ENCODE measurements at places on chromosomes 11 and 22. TPM values are rescaled to one million over a fixed set of nuclear protein-coding genes. Genes with fewer than 3 reads are reported as not detected.

DNA sequence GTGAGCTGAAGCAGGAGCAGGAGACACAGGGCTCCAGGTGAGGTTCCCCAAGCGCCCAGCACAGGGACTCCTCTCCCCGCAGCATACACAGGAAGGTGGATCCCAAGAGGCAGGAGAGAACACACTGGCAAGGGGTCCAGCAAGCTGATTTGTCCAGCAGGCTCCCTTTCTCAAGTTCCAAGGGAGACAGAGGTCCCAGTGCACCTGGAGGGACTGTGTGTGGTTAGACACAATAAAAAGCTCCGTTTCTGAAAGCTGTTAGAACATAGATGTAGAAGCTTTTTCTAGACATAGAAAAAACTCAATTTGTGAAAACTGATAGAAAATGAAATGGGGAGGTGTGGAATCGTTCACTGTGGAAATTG is 1.8 kb downstream of the CALCB start:
- H3K27me3 ChIP-seq: peaks cover 49% of the 10 kb centered on the region
- no peak overlapping the region for H3K4me3 ChIP-seq
- H3K36me3 ChIP-seq: no peaks in the 10 kb centered on the region

- peak; percentile 47 for DNase-seq
- H3K36me3 ChIP-seq: no peaks in the 10 kb centered on the region
- peaks cover 22% of the 10 kb centered on the region for H3K27me3 ChIP-seq
- H3K4me1 ChIP-seq: no peaks in the 10 kb centered on the region
Observed at GRCh38 chr22:27349456-27349855, 452.1 kb downstream of the MN1 start.

- no peak overlapping the region for H3K27ac ChIP-seq
- H3K27me3 ChIP-seq: no peaks in the 10 kb centered on the region
- H3K36me3 ChIP-seq: peaks cover 28% of the 10 kb centered on the region
- no peak overlapping the region for H3K4me3 ChIP-seq
- no peak for DNase-seq
Observed at GRCh38 chr22:40270031-40270430, 76.3 kb upstream of the ADSL start.

DNA sequence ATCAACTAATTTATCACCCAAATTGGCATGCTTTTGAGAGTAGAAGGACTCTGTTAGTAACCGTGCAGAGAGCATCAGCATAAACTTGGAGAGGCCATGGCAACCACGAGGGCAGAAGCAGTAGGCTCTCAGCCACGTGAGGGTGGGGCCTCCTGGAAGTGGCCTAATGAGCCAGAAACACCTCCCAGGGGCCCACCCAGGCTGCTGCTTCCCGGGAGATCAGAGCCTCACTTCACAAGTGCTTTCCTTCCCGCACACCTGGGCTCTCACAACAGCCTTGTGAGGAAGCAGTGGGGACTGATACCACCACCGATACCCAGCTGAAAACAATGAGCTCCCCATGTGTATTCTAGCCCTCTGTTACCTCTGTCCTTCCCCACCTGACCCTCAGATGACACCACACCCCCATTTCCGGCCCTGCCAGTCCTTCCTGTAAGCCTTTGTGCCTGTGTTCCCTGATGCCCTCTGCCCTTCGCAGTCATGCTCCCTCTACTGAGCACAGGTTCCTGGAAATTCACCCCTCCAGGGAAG is 17.0 kb downstream of the TRIM29 start:
- no peak overlapping the region for H3K4me3 ChIP-seq
- H3K36me3 ChIP-seq: no peaks in the 10 kb centered on the region
- no peak for DNase-seq
- peaks cover 29% of the 10 kb centered on the region for H3K27me3 ChIP-seq

DNA sequence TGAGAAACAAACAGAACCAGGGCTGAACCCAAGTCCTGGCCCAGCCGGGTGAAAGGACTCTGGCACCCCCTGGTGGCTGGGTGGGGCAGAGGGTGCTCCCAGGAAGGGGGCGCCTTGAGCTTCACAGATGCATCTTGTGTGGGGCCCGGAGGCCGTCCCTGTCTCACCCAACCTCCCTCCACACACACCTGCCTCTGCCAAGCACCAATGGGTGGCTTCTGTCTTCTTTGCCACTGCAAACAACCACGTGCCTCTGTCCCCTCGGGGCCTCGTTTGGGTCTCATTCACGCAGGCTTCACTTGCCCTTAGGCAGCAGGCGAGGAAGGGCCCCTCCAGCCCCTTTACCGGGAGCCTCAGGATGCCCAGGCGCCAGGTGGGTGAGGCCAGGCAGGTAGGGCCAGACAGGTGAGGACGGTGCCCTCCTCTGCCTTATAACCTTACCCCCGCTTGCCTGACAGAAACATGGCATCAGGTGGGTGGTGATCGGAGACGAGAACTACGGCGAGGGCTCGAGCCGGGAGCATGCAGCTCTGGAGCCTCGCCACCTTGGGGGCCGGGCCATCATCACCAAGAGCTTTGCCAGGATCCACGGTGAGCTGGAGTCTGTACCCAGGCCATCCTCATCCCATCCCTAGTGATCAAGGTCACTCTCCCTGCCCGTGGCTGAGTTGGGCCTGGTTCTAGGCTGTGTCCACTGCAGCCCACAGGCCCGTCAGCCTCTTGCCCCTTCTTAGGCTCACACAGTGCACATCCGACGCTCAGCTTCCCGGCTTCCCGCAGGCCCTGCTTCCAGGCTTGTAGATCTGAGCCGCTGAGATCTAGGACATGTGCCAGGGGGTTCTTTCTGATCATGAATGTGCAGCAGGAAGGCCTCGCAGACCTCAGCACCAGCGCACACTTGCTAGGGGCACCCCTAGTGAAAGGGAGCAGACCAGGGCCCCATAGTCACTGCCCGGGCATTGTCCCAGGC is 17.2 kb downstream of the POLR3H start:
- H3K27ac ChIP-seq: no peak overlapping the region
- no peak overlapping the region for H3K4me3 ChIP-seq
- no peaks in the 10 kb centered on the region for H3K27me3 ChIP-seq
- H3K36me3 ChIP-seq: peaks cover 69% of the 10 kb centered on the region
- peaks cover 25% of the 10 kb centered on the region for H3K4me1 ChIP-seq
- DNase-seq: peak; percentile 25

GRCh38 chr11:66151273-66151672 is 81.2 kb downstream of the PACS1 start:
- no peaks in the 10 kb centered on the region for H3K27me3 ChIP-seq
- no peak overlapping the region for H3K4me3 ChIP-seq
- H3K4me1 ChIP-seq: no peaks in the 10 kb centered on the region
- no peak for DNase-seq

DNA sequence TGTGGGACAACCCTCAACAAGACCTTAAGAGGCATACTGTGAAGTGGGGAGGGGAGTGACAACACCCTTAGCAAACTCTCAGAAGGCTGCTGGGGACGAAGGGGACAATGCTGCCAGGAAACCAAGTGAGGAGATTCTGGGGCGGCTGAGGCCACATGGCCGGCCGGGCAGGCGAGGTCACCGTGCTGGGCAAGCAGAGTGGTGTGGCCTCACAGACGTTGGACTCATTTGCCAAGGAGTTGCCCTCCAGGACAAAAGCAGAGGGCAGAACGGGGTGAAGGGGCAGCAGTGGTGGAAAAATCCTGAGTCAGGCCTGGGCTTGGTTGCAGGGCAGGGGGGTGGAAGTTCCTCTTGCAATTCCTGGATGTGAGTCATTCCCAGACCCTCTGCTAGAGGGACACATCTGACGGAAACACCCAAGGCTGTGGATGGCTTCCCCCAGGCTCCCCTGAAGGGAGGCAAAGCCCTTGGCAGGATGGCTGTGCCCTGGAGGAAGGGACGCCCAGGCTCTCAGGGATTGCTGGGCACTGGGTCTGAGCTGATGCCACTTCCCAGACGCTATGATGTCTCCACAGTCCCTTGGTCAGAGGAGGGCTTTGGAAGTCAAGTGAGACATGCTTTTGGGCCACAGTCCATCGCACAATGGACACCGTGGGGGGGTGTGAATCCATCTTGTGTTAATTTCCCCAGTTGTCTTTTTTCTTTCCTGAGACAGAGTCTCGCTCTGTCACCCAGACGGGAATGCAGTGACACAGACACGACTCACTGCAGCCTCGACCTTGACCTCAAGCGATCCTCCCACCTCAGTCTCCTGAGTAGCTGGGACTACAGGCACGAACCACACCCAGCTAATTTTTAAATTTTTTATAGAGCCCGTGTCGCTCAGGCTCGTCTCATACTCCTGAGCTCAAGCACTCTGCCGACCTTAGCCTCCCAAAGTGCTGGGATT is 16.2 kb upstream of the SHANK3 start:
- DNase-seq: peak; percentile 61
- no peak overlapping the region for H3K27ac ChIP-seq
- no peaks in the 10 kb centered on the region for H3K36me3 ChIP-seq
- no peak overlapping the region for H3K4me3 ChIP-seq
- peaks cover 2% of the 10 kb centered on the region for H3K27me3 ChIP-seq
- H3K4me1 ChIP-seq: peaks cover 7% of the 10 kb centered on the region

DNA sequence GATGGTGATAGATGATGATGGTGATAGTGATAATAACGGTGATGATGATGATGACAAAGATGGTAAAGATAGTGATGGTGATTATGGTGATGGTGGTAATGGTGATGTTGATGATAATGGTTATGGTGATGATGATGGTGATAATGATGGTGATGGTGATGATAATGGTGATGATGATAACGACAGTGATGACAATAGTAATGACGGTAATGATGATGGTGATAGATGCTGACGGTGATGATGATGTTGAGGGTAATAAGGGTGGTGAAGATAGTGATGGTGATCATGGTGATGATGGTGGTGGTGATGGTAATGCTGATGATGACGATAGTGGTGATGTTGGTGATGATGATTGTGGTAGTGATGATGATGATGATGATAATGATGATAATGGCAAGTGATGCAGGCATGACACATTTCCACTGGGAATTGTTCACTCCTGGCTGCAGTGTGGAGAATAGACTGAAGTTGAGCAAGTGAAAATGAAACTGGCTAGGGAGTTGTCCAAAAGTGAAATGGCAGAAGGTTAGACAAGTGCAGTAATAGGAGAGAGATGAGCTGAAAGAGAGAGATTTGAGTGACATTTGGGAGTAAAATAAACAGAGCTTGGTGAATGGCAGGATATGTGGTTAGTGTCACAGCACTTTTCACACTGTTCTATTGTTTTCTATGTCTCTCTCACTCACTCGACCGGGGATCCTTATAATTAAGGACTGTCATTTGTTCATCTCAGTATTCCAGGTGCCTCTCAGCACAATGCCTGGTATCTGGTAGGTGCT is 992.5 kb downstream of the OPCML start:
- H3K36me3 ChIP-seq: no peaks in the 10 kb centered on the region
- H3K4me3 ChIP-seq: no peak overlapping the region
- H3K27ac ChIP-seq: no peak overlapping the region

DNA sequence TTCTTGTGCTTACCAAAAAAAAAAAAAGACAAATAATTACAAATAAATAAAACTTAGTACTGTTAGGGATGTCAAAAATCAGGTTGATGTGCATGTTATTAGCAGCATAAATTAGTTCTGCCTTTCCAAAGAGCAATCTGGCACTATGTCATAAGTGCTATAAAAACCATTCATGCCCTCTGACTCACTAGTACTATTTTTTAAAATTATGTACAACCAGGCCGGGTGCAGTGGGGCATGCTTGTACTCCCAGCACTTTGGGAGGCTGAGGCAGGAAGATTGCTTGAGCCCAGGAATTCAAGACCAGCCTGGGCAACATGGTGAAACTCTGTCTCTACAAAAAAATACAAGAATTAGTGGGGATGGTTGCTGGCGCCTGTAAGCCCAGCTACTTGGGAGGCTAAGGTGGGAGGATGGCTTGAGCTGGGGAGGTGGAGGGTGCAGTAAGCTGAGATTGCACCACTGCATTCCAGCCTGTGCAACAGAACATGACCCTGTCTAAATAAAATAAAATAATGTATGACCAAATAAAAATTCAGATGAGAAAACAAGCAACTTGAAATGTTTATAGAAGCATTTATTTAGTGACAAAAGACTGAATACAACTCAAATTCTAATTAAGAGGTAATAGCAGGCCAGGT is 25.3 kb downstream of the UEVLD start:
- no peak overlapping the region for H3K27ac ChIP-seq
- no peak for DNase-seq
- no peak overlapping the region for H3K4me3 ChIP-seq
- no peaks in the 10 kb centered on the region for H3K27me3 ChIP-seq

GRCh38 chr11:63007920-63008319 is 7.7 kb downstream of the SLC22A8 start:
- no peaks in the 10 kb centered on the region for H3K36me3 ChIP-seq
- no peaks in the 10 kb centered on the region for H3K4me1 ChIP-seq
- H3K27ac ChIP-seq: no peak overlapping the region
- H3K4me3 ChIP-seq: no peak overlapping the region

DNA sequence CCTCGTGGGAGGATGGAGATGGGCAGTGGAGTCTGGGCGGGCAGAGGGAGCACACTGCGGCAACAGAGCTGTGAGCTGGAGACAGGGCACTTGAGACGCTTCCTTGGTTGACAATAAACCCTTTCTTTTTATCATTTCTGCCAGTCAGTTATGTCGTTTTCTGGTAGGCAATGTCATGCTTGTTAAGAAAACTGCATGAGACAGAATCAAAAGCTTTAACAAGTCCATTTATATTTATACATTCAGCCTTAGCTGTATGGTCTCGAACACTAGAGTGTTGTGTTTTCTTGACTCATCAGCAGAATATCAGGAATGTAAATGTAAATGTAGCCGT is 31.9 kb downstream of the PPFIA1 start:
- peaks cover 8% of the 10 kb centered on the region for H3K36me3 ChIP-seq
- no peaks in the 10 kb centered on the region for H3K27me3 ChIP-seq
- peak overlapping the region; percentile 53 for H3K27ac ChIP-seq

GRCh38 chr22:45190202-45190872 is 26.6 kb downstream of the NUP50 start:
- no peak overlapping the region for H3K27ac ChIP-seq
- H3K27me3 ChIP-seq: no peaks in the 10 kb centered on the region
- H3K4me3 ChIP-seq: no peak overlapping the region
- DNase-seq: no peak
- H3K4me1 ChIP-seq: peaks cover 3% of the 10 kb centered on the region
- peaks cover 17% of the 10 kb centered on the region for H3K36me3 ChIP-seq

DNA sequence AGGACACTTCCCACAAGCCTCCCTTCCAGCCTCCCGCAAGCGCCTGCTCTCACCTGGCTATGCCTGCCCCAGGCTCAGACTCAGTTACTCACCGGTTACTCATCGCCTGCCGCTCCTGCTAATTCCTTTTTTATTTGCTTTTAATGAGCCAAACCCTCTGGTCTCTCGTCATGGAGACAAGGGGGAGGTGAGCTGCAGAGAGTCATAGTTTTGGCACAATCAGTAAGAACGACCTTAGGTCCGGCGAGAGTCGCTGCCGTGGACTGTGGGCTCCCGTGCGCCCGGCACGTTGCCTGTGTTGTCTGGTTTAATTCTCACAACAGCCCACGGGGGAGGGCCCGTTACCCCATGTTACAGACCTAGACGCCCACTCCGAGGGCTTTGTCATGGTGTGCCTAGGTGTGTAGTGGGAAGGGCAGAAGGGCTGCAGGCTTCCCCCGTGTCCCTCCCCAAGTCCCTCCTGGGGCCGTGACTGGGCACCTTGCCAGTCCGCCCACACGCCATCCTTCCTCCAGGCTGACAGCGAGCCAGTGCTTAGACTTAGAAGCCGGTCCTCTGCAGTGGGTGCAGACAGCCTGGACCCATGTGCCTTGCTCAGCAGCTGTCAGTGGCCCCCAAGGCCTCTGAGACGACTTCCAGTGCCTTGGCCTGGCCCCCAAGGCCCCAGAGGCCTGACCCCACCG is 42.2 kb downstream of the WNT7B start:
- peak; percentile 91 for DNase-seq
- H3K27ac ChIP-seq: no peak overlapping the region
- H3K4me3 ChIP-seq: peak overlapping the region; percentile 1
- H3K36me3 ChIP-seq: no peaks in the 10 kb centered on the region
- peaks cover 8% of the 10 kb centered on the region for H3K27me3 ChIP-seq

CRYBB2 gene
- not detected for total RNA-seq

FAT3 gene
- total RNA-seq: 2.2 TPM

OR6T1 gene
- total RNA-seq: not detected

CNIH2 gene
- total RNA-seq: 0.54 TPM

RFPL1 gene
- total RNA-seq: not detected

TRPM5 gene
- total RNA-seq: not detected

MCAM gene
- 131 TPM for total RNA-seq
